Fibroblast of skin of right biceps (primary cell): ENCODE measurements at places on chromosomes 16 and 17.

DNA sequence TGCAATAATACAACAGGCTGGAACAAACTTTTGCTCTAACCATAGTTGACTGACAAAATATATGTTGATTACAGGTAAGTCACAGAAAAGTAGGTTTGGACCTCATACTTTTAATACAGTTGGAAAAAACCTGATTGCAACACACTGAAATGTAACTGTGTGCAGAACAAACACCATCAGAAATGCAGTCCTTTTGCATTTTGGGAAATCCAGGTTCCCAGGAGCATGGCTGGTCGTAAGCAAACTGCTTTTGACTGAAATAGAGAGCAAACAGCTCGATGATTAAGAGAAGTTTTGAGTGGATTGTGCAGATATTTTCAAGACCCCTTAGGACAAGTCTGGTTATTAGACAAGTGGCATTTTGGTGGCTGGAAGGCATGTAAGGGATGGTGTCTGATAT lies 8.0 kb downstream of the IGF2BP1 start:
- DNase-seq = no peak

DNA sequence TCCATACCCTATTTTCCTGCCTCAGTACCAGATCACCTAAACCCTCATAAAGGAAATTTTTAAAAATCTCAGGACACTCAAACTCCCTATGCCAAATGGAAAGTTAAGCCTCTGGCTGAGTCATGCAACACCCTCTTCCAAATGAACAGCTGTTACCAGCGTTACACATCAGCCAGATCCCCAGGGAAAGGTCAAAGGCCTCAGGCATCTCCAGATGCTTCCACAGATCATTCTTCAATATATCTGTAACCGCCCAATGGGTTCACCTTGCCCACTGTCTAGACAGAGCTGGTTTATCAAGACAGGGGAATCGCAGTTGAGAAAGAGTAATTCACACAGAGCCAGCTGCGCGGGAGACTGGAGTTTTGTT lies 29.1 kb upstream of the SHCBP1 start:
- peak; percentile 34 for DNase-seq

DNA sequence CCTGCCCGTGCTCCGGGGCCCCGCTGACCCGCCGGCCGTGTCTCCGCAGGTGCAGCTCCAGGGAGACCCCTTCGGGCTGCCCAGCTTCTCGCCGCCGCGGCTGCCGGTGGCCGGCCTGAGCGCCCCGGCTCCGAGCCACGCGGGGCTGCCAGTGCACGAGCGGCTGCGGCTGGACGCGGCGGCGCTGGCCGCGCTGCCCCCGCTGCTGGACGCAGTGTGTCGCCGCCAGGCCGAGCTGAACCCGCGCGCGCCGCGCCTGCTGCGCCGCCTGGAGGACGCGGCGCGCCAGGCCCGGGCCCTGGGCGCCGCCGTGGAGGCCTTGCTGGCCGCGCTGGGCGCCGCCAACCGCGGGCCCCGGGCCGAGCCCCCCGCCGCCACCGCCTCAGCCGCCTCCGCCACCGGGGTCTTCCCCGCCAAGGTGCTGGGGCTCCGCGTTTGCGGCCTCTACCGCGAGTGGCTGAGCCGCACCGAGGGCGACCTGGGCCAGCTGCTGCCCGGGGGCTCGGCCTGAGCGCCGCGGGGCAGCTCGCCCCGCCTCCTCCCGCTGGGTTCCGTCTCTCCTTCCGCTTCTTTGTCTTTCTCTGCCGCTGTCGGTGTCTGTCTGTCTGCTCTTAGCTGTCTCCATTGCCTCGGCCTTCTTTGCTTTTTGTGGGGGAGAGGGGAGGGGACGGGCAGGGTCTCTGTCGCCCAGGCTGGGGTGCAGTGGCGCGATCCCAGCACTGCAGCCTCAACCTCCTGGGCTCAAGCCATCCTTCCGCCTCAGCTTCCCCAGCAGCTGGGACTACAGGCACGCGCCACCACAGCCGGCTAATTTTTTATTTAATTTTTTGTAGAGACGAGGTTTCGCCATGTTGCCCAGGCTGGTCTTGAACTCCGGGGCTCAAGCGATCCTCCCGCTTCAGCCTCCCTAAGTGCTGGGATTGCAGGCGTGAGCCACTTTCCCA lies 5.9 kb downstream of the CTF1 start:
- DNase-seq = peak; percentile 67

GRCh38 chr16:85798901-85799496 lies 345 bp downstream of the EMC8 start:
- DNase-seq = peak; percentile 17

GRCh38 chr17:78793415-78793814 lies 11.3 kb upstream of the CYTH1 start:
- no peak for DNase-seq

GRCh38 chr16:4416200-4417032 lies at the start of gene CORO7:
TSS of gene CORO7 (minus strand) at chr16:4416596. CDS start at chr16:4416518, 78 bp downstream.
- DNase-seq = peak; percentile 87

- peak; percentile 13 for DNase-seq
Measured at GRCh38 chr17:64240261-64240740, 22.8 kb downstream of the TEX2 start.

DNA sequence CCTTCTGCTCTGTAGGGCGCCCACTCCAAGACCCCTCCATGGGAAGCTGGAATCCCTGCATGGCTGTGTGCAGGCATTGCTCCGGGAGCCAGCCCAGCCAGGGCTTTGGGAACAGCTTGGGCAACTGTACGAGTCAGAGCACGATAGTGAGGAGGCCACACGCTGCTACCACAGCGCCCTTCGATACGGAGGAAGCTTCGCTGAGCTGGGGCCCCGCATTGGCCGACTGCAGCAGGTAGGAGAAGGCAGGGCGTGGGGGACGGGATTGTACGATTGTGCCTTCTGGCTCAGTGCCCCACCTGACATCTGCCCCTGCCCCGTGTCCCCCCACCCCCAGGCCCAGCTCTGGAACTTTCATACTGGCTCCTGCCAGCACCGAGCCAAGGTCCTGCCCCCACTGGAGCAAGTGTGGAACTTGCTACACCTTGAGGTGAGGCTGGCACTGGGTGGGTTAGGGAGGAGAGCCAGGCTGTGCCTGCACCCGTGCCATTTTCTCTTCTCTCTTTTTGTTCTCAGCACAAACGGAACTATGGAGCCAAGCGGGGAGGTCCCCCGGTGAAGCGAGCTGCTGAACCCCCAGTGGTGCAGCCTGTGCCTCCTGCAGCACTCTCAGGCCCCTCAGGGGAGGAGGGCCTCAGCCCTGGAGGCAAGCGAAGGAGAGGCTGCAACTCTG lies 8.7 kb upstream of the TMEM88 start:
- DNase-seq = no peak

DNA sequence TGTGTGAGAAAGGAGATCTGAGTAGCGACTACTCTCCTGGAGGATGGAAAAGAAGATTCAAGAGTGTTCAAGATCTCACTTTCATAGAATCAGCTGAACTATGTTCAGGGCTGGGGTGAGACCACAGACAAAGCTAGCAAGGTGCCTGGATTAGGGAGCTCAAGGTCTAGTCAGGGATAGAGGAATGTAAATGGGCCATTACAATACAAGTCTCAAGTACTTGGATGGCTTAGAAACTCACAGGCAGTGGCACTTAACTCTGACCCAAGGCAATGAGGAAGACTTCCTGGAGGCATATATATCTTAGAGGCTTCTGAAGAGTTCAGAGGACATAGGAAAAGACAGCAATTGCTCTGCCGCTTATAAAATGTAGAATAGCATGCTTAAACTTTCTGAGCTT lies 184.9 kb upstream of the CDH11 start:
- DNase-seq = no peak

DNA sequence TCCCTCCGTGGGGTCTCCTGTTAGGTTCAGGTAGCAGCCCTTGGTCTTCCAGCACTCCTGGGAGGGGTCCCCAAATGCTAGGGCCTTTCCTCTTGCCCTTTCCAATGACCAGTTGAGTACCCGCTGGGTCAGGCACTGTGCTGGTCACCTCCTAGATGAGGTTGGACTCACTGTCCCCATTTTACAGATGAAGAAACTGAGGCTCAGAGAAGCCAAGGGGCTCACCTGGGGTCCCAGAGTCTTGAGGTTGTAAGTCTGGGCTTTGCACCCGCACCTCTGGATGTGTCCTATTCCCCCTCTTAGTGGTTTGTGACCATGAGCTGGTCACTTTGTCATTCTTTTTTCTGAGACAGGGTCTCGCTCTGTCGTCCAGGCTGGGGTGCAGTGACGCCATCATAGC lies 1.4 kb upstream of the CASKIN1 start:
- no peak for DNase-seq

- DNase-seq = no peak
Measured at GRCh38 chr16:87921236-87921773, 15.0 kb downstream of the CA5A start.

GRCh38 chr16:26605626-26606271 lies 461.0 kb upstream of the C16orf82 start:
- no peak for DNase-seq

GRCh38 chr17:71423871-71424546 lies 696.8 kb upstream of the SOX9 start:
- DNase-seq = peak; percentile 79

GRCh38 chr16:59121411-59122261 lies 387.5 kb upstream of the GOT2 start:
- DNase-seq = peak; percentile 6

DNA sequence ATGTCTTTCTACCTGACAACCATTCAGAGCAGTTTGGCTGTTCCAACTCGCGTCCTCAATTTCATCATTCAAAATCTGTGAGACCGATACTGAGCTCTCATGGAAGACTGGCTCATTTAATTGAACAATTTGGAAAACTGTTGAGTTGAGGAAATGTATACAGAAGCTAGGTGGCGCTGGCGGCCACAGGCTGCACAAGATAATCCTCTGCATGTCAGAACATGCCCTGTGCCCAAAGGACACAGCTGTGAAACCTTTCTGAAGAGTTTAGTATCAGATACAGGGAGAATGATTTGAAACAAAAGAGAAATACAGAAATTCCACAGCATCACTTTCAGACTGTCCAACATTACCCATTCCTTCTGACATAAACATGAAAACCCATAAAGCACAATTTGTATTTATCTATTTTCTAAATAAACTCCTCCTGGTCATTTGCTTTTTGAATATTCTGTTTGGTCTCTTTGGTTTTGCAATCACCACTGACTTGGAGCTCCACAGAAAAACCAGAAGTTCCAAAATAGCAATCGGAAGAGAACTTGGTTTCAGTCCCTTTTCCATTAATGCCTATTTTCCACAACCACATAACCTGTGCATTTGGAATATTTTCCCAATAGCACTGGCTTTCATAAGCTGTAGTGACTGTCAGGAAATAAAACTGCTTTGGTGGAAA lies 192.8 kb downstream of the MAP2K6 start:
- peak; percentile 75 for DNase-seq

- DNase-seq = peak; percentile 34
Measured at GRCh38 chr16:1678500-1679098, 520 bp downstream of the JPT2 start.

DNA sequence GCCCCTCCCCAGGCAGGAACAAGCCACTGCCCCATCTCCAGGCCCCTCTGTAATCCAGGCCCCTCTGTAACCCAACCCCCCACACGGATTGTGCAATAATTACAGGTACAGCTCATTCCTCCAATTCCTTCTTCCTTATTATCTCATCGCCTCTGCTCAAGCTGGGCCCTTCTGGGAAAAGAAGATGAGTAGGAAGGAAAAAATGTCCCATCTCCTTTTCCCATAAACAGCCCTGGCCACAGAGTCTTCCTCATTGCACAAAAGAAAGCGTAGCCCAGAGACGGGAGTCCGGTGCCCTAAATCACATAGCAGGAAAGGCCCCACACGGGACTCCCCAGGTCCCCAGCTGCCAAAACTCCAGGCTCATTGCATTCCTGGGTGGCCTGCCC lies 3.6 kb upstream of the LITAFD start:
- DNase-seq = peak; percentile 94

DNA sequence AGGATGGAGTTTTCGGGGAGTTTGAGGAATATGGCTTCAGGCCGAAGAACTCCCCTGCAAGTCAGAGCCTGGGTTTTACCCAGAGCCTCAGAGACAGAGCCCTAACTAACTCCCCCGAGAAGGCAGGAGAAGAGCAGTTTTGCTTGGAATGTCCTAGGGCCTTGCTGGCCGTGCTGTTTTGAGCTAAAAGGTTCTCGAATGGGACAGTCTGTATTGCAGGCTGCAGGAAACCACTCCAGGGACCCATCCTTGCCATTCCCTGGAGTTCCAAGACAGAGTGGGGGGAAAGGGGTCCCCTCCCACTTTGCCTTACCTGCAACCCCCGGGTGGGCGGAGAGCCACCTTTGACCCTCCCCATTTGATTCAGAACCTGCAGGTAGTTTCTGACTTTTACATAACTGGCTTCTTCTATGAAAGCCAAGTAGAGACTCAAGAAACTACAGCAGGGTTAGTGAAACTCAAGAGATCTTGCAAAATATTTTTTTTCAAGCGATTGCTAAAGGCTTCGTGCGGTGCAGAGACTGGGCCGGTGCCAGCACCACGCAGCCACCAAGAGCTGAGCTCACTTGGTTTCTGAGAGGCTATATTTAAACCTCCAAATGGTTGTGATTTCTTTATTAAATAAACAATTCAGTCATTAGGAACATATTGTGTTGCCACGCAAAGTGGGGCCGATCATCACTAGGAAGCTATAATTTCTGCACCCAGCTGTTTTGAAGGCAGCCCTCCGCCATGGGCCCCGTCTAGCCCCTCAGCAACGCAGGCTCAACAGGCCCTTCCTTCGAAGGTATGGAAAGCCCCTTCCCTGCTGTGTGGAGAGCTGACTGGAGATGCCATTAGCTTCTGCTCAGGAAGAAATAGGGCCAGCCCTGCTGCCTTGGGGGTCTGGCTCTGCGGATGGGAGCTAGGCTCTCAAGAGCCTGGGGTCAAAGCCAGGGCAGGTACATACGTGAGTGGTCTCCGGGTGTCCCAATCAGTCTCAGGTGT lies 223.0 kb downstream of the NTN1 start:
- peak; percentile 68 for DNase-seq

- DNase-seq = no peak
Measured at GRCh38 chr17:19799796-19800195, 51.7 kb upstream of the ALDH3A1 start.

- no peak for DNase-seq
Measured at GRCh38 chr16:56798955-56799354, 66.1 kb upstream of the SLC12A3 start.

DNA sequence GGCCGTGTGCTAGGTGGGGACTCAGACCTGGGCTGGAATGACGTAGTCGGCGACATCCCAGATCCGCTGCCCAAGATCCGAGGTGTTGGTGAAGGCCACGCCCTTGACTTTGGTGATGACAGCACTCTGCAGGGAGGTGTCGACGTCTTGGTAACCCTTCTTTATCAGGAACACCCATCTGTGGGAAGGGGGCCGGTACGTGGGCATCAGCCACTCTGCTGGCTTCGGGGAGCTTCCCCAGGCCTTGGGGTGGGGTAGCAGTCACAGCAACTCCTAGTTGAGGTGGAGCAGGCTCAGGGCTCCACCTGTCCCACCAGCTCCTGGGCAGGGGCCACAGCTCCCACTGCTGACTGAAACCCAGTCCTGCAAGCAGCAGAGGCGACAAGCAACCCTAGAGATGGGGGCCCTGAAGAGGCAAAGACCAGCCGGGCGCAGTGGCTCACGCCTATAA lies 4.3 kb downstream of the P2RX5 start:
- no peak for DNase-seq
